T-helper 2 cell treated with Interferon-gamma antibody and Interleukin-4, amounts not matched to agents 5 μg/mL and 100 μg/mL, for 36 hours (primary cell): ENCODE measurements at places on chromosomes 7 and 10.
A peak's percentile ranks its signal among the peaks of the same experiment; 100 is the strongest.

- peaks cover 3% of the 10 kb centered on the region for H3K4me1 ChIP-seq
- H3K4me3 ChIP-seq: no peak overlapping the region
- DNase-seq: no peak
- H3K36me3 ChIP-seq: no peaks in the 10 kb centered on the region
- H3K27me3 ChIP-seq: peaks cover 24% of the 10 kb centered on the region
Observed at GRCh38 chr7:139783647-139784385, 6.0 kb upstream of the HIPK2 start.

GRCh38 chr10:10873289-10873688 lies 144.4 kb upstream of the CELF2 start:
- no peaks in the 10 kb centered on the region for H3K36me3 ChIP-seq
- H3K27ac ChIP-seq: no peak overlapping the region
- peaks cover 24% of the 10 kb centered on the region for H3K27me3 ChIP-seq
- peaks cover 2% of the 10 kb centered on the region for H3K4me1 ChIP-seq

- H3K4me1 ChIP-seq: peaks cover 8% of the 10 kb centered on the region
- peaks cover 1% of the 10 kb centered on the region for H3K36me3 ChIP-seq
- H3K4me3 ChIP-seq: no peak overlapping the region
- no peak for DNase-seq
- H3K27ac ChIP-seq: no peak overlapping the region
Observed at GRCh38 chr7:7698930-7699329, 19.5 kb downstream of the RPA3 start.

GRCh38 chr7:41867639-41868280 lies 164.9 kb upstream of the INHBA start:
- DNase-seq: no peak
- no peak overlapping the region for H3K4me3 ChIP-seq
- H3K4me1 ChIP-seq: peaks cover 19% of the 10 kb centered on the region
- peaks cover 10% of the 10 kb centered on the region for H3K36me3 ChIP-seq
- no peak overlapping the region for H3K27ac ChIP-seq
- no peaks in the 10 kb centered on the region for H3K27me3 ChIP-seq

DNA sequence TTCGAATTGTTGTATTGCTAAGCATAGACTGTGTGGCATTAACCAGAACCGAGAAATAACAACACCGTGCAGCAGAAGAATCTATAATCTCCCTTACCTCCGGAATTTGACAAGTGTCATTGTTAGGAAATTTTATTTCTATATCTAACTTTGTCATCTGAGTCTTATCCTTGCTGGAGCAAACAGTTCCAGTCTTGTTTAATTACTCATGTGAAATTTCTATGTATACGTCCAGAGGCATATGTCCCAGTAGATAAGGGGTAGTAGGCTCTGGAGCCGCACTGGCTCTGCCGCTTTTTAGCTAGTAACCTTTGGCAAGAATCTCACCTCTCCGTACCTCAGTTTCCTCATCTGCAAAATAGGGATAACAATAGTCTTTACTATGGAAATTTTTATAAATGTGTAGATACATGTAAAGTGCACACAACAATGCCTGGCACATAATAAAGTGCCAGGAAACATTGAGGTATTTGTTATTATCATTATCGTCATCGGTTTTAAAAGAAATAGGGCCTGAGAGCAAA lies 228.6 kb downstream of the VTI1A start:
- H3K27me3 ChIP-seq: no peaks in the 10 kb centered on the region
- H3K4me3 ChIP-seq: no peak overlapping the region
- no peaks in the 10 kb centered on the region for H3K36me3 ChIP-seq

GRCh38 chr7:18416988-18417387 lies 78.6 kb upstream of the HDAC9 start:
- DNase-seq: no peak
- H3K27ac ChIP-seq: no peak overlapping the region
- no peak overlapping the region for H3K4me3 ChIP-seq
- no peaks in the 10 kb centered on the region for H3K4me1 ChIP-seq
- H3K36me3 ChIP-seq: no peaks in the 10 kb centered on the region
- no peaks in the 10 kb centered on the region for H3K27me3 ChIP-seq

GRCh38 chr7:76330261-76330660 lies 27.8 kb downstream of the HSPB1 start:
- peaks cover 40% of the 10 kb centered on the region for H3K36me3 ChIP-seq
- H3K27me3 ChIP-seq: no peaks in the 10 kb centered on the region
- H3K4me3 ChIP-seq: no peak overlapping the region
- no peak for DNase-seq

GRCh38 chr7:97107192-97107800 lies 10.2 kb upstream of the SDHAF3 start:
- no peak overlapping the region for H3K27ac ChIP-seq
- no peak overlapping the region for H3K4me3 ChIP-seq
- no peak for DNase-seq

- no peak for DNase-seq
- H3K4me3 ChIP-seq: no peak overlapping the region
- peaks cover 4% of the 10 kb centered on the region for H3K4me1 ChIP-seq
- H3K27me3 ChIP-seq: peaks cover 40% of the 10 kb centered on the region
- no peak overlapping the region for H3K27ac ChIP-seq
- H3K36me3 ChIP-seq: no peaks in the 10 kb centered on the region
Observed at GRCh38 chr10:86392723-86393094, 26.1 kb upstream of the GRID1 start.

GRCh38 chr10:7533657-7534479 lies 123.0 kb upstream of the SFMBT2 start:
- H3K4me3 ChIP-seq: no peak overlapping the region
- peaks cover 3% of the 10 kb centered on the region for H3K36me3 ChIP-seq
- no peak overlapping the region for H3K27ac ChIP-seq
- peaks cover 8% of the 10 kb centered on the region for H3K27me3 ChIP-seq

GRCh38 chr7:110502888-110503465 lies 588.0 kb upstream of the LRRN3 start:
- no peaks in the 10 kb centered on the region for H3K27me3 ChIP-seq
- H3K4me1 ChIP-seq: peaks cover 5% of the 10 kb centered on the region
- no peak for DNase-seq
- H3K36me3 ChIP-seq: no peaks in the 10 kb centered on the region

DNA sequence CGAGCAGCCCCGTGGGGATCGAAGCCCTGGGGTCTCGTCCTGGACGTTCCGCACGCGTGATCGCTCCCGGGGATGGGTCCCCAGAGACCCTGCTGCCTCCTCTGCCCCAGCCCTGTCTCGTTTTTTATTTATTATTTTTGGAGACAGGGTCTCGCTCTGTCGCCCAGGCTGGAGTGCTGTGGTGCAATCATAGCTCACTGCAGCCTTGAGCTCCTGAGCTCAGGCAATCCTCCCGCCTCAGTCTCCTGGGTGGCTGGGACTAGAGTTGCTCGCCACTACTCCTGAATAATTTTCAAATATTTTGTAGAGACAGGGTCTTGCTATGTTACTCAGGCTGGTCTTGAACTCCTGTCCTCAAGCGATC lies 319 bp upstream of the STX1A start:
- H3K27me3 ChIP-seq: peaks cover 13% of the 10 kb centered on the region
- H3K4me3 ChIP-seq: peak overlapping the region; percentile 76
- no peak for DNase-seq
- H3K27ac ChIP-seq: no peak overlapping the region

GRCh38 chr7:96312502-96312901 lies 9.4 kb downstream of the SLC25A13 start:
- no peak overlapping the region for H3K4me3 ChIP-seq
- peaks cover 26% of the 10 kb centered on the region for H3K4me1 ChIP-seq
- H3K36me3 ChIP-seq: peaks cover 8% of the 10 kb centered on the region
- DNase-seq: no peak

DNA sequence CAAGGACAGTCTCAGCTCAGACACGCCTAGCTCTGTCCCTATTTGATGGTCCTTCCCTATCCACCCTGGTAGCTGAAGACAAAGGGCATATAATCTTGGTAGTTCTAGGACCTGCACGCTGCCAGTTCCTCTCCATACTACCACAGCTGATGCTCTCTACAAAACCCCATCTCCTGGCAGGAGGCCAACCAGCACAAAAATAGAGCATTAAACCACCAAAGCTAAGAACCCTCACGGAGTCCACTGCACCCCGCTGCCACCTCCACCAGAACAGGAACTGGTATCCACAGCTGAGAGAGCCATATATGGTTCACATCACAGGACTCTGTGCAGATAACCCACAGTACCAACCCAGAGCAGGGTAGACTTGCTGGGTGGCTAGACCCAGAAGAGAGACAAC lies 299.4 kb downstream of the LRRTM3 start:
- no peaks in the 10 kb centered on the region for H3K4me1 ChIP-seq
- H3K27ac ChIP-seq: no peak overlapping the region
- no peak overlapping the region for H3K4me3 ChIP-seq
- no peaks in the 10 kb centered on the region for H3K36me3 ChIP-seq

- H3K4me3 ChIP-seq: no peak overlapping the region
- H3K27me3 ChIP-seq: peaks cover 2% of the 10 kb centered on the region
- peaks cover 8% of the 10 kb centered on the region for H3K4me1 ChIP-seq
- DNase-seq: no peak
Observed at GRCh38 chr10:127921753-127922145, 14.8 kb downstream of the PTPRE start.

- H3K36me3 ChIP-seq: no peaks in the 10 kb centered on the region
- no peak for DNase-seq
- no peaks in the 10 kb centered on the region for H3K4me1 ChIP-seq
- no peaks in the 10 kb centered on the region for H3K27me3 ChIP-seq
Observed at GRCh38 chr10:124017729-124018128, 75.7 kb downstream of the CHST15 start.

DNA sequence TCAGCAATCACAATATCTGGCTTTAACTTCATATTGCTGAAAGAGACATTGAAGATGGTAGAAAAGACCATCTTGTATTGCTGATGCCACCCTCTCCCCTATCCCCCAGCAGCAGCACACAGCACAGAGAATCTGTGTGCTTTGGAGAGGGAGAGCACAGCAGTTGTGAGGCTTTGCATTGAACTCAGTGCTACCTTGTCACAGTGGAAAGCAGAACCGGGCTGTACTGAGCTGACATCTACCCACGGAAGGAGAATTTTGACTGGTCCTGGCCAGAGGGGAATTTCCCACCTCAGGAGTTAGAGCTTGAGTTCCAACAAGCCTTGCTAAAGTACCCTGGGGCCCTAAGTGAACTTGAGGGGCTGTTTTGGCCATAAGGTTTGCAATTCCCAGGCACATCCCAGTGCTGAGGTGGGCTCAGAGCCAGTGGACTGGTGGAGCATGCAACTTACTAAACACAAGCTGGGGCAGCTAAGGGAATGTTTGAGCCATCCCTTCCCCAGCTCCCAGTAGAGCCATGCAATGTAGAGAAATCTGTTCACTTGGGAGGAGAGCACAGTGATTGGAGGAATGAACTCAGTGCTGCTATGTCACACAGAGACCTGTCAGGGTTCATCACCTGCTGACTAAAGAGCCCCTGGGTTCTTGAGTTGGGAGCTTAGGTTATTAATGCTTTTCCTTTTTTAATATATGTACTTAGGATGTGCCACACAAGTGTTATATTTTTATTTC lies 62.1 kb downstream of the OR13A1 start:
- no peaks in the 10 kb centered on the region for H3K36me3 ChIP-seq
- peak; percentile 18 for DNase-seq
- peaks cover 5% of the 10 kb centered on the region for H3K4me1 ChIP-seq
- no peak overlapping the region for H3K4me3 ChIP-seq
- no peak overlapping the region for H3K27ac ChIP-seq

DNA sequence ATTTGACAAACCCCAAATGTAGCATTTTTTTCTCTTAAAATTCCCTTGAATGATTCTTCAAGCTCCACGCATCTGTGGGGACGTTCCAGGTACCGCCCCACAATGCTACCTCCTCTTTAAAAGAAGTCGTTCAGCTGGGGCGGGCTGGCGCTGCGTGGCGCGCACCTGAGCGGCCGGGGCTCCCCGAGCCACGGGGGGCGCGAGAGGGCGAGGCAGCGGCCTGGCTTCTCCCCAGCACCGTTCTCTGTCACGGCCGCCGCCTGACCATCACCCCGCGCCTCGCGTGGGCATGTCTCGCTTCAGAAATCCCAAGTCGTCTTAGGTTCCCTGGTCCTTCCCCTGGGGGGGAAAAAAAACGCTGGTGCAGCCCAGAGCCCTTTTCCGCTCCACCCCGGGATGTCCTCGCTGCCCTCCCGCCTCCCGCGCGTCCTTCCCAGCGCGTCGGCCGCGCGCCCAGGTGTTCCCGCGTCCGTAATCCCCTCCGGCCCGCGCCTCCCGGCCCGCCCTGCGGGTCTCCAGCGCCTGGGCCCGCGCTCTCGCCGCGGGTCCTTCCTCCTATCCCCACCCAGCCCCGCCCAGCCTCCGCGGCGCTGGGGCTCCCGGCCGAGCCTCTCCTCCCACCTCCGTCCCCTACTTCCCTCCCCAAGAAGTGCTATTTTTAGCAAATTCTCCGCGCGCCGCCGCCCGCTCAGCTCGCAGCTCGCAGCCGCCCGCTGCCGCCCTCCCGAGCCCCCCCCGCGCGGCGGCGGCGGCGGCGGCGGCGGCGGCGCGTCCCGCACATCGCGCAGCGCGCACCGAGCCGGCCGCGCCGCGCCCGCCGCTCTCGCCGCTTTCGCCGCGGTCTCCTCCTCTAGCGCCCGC lies 58.7 kb upstream of the PRPS1L1 start:
- DNase-seq: no peak
- no peaks in the 10 kb centered on the region for H3K36me3 ChIP-seq
- H3K4me3 ChIP-seq: peak overlapping the region; percentile 26
- H3K27me3 ChIP-seq: peaks cover 45% of the 10 kb centered on the region
- peaks cover 5% of the 10 kb centered on the region for H3K4me1 ChIP-seq

DNA sequence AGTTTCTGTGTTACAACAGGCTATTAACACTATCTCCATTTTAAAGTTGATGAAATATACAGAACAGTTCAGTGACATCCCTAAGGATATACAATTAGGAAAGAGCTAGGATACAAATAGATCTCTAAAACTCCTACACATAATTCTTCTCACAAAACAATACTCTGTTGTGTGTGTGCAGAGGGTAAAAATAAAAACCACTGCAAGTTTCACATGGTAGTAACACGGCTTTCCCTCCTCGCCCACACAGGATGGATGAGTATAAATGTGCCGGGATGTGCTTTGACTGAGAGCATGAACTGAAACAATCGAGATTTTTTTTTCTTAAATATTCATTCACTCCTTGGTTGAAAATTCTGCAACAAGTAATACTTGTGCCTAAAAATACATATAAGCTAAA lies 131.5 kb upstream of the C1QL3 start:
- H3K27me3 ChIP-seq: no peaks in the 10 kb centered on the region
- DNase-seq: peak; percentile 7
- no peaks in the 10 kb centered on the region for H3K36me3 ChIP-seq
- no peak overlapping the region for H3K27ac ChIP-seq
- no peak overlapping the region for H3K4me3 ChIP-seq
- H3K4me1 ChIP-seq: peaks cover 1% of the 10 kb centered on the region

- no peak overlapping the region for H3K27ac ChIP-seq
- peaks cover 15% of the 10 kb centered on the region for H3K4me1 ChIP-seq
- H3K36me3 ChIP-seq: no peaks in the 10 kb centered on the region
- peaks cover 9% of the 10 kb centered on the region for H3K27me3 ChIP-seq
- no peak overlapping the region for H3K4me3 ChIP-seq
Observed at GRCh38 chr7:80151274-80151665, 16.6 kb downstream of the GNAI1 start.

DNA sequence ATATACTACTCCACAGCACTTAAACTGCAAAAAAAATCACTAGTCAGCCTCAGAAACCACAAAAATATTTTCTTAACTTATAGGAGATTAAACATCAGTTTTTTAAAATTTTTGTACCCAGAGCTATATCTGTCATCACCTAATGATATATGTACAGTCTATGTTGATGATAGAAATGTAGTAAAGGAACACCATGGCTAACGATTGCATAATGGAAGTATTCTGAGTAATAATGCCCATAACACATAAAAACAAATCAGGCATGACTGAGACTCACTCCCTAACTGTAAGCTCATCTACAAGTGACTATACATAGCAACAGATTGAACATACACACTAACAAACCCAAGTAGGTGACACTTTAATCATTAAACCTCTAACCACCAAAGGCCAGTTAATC lies 51.3 kb downstream of the TSPAN12 start:
- DNase-seq: no peak
- no peaks in the 10 kb centered on the region for H3K27me3 ChIP-seq
- H3K36me3 ChIP-seq: no peaks in the 10 kb centered on the region
- H3K4me3 ChIP-seq: no peak overlapping the region
- no peaks in the 10 kb centered on the region for H3K4me1 ChIP-seq
